NCI-H446 (cell line): ENCODE measurements at places on chromosomes 3 and 15.

- DNase-seq: peak; percentile 26
Measured at GRCh38 chr3:157248590-157249422, 88.9 kb upstream of the CCNL1 start.

GRCh38 chr15:65752151-65752700 is 39.9 kb downstream of the DENND4A start:
- DNase-seq: no peak

- no peak for DNase-seq
Measured at GRCh38 chr3:69735893-69736292, 3.4 kb upstream of the MITF start.

GRCh38 chr15:99717161-99718009 is 15.9 kb downstream of the LYSMD4 start:
- no peak for DNase-seq

- no peak for DNase-seq
Measured at GRCh38 chr3:197064771-197065170, 35.2 kb upstream of the MELTF start.

DNA sequence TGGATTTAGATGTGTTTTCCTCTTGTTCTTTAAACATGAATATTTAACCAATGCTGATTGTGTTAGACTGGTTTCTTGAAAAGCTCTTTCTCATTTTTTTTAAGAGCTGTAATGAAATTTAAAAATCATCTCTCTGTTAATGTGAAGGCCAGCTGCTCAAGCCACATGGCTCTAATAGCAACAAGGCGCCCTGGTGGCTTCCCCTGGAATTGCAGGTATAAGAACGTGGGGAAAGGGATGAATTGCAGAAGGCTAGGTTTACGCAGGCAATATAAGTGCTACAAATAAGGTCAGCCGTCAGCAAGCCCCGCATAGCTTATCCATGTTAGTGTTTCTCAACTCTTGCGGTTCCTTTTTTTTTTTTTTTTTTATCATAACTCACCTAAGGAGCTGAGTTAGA is 108.5 kb downstream of the SAMMSON start:
- DNase-seq: no peak

- DNase-seq: no peak
Measured at GRCh38 chr15:74406992-74407705, 26.6 kb downstream of the SEMA7A start.

DNA sequence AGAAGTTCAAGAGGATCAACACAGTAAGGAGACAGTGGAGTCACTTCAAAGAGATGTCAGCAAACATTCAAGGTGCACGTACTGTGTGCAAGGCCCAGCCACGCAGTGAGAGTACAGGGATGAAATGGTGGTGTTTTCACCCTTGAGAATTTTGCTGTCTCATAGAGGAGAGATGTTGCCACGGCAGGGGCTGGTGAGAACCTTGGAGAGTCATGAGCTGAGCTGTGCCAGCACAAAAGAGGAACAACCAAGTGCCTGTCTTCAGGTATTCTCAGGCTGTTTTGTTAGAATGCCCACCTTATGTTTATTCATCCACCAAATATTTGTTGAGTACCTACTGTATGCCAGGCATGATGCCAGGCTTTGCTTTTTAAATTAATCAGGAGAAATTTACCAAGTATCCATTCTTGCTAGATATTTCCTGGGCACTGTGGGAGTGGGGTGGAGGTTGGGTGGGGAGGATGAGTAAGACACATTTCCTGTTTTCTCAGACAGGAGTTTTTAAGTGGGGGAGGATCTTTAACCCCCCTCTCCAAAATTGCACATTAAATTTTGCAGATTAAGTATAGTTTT is 72.6 kb downstream of the SLC6A11 start:
- DNase-seq: no peak

- DNase-seq: no peak
Measured at GRCh38 chr15:33194704-33195670, at the start of gene FMN1. FMN1 (minus strand) TSS chr15:33194714; CDS start chr15:33154914, 39,800 bp downstream.

GRCh38 chr3:187677604-187678003 is 7.4 kb upstream of the SST start:
- DNase-seq: no peak
